ENCODE measurements at places on chromosomes 13 and 19.

GRCh38 chr13:48144413-48145035 lies 49.6 kb upstream of the MED4 start:
- no peak for DNase-seq

- no peak for DNase-seq
Measured at GRCh38 chr13:111365149-111366005, 44.9 kb downstream of the TEX29 start.

DNA sequence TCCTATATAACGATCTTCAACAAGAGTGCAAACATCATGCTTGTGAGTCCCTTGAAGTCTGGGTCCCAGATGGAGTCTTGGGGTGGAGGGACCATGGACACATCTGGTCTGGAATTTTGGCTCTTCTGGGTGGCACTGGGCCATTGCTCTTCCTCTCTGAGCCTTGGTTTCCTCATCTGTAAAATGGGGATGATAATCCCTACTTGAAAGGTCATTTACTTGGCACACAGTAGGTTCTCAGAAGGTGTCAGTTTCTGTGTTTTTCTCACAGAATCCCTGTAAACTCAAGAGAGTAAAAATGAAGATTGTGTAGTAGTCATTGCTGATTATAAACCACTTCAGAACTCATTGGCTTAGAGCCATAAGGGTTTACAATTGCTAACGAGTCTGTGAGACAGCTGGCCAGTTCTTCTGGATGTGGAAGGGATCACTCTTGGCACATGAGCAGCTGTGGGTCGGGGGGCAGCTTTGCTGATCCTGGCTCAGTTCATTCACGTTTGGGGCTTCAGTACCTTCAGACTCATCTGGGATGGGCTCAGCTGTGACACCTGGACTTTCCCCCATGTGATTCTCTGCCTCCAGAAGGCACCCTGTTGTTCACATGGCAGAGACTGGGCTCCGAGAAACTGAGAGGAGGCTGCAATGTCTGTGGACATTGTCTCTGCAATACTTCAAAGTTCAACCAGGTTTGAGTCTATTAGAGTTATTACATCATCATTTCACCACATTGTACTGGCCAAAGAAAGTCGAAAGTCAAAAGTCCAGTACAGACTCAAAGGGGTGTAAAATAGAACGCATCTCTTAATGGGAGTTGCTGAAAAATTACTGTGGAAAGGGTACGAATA lies 7.8 kb downstream of the CYP4F12 start:
- no peak for DNase-seq

- DNase-seq = peak; percentile 91
Measured at GRCh38 chr13:112968380-112968909, 569 bp upstream of the MCF2L start.

GRCh38 chr13:106619688-106620555 lies 52.0 kb upstream of the ARGLU1 start:
- DNase-seq = peak; percentile 75

DNA sequence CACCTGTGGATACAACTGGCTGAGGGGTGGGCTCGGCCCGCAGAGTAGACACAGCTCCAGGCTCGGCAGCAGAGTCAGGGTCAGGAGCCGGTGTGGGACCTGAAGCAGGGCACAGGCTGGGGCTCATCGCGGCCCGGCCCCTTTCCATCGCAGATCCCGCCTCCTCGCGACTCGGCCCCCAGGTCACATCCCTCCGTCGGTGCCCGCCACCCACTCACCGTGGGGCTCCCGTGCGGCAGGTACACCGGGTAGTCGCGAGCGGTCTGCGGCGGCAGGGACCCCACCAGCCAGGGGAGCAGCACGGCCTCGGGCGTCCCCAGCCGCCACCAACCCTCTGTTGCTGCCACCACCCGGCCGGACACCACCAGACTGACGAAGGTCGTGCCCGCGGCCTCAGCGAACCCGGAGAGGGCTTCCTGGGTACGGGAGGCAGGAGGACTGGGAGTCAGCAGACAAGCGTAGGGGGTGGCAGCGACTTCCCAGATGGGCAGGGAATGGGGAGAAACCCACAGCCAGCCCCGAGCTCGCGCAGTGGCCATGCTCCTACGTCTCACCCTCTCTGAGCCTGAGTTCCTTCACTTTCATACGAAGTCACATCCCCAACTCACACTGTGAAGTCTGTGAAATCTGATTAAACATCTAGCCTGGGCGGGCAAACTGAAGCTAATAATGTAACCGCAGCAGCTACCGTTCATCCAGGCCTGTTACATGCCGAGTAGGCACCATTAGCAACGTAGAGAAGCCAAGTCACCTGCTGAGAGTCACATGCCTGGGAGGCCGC lies 3.7 kb downstream of the FUZ start:
- DNase-seq = no peak

- no peak for DNase-seq
Measured at GRCh38 chr19:7013678-7014077, 7.6 kb downstream of the MBD3L2B start.

GRCh38 chr19:13115936-13116281 lies 631 bp downstream of the TRMT1 start:
- DNase-seq = no peak

DNA sequence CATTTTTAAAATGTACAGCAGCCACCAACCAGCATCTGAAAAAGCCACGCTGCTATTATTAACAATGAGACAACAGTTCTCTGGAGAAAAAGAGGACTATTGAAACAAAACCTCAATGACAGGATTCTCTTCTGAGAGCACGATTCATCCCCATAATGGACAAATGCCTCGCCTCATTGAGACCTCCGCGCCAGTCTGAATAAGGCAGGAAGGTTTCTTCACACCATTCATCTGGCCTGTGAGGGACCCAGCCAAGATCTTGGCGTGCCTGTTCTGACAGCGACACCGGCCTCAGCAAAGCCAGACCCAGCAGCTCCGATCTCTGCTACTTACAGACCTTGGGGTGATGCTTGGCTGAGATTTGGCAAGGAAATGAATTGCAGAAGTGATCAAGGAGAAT lies 14.8 kb downstream of the SMIM7 start:
- DNase-seq = no peak

DNA sequence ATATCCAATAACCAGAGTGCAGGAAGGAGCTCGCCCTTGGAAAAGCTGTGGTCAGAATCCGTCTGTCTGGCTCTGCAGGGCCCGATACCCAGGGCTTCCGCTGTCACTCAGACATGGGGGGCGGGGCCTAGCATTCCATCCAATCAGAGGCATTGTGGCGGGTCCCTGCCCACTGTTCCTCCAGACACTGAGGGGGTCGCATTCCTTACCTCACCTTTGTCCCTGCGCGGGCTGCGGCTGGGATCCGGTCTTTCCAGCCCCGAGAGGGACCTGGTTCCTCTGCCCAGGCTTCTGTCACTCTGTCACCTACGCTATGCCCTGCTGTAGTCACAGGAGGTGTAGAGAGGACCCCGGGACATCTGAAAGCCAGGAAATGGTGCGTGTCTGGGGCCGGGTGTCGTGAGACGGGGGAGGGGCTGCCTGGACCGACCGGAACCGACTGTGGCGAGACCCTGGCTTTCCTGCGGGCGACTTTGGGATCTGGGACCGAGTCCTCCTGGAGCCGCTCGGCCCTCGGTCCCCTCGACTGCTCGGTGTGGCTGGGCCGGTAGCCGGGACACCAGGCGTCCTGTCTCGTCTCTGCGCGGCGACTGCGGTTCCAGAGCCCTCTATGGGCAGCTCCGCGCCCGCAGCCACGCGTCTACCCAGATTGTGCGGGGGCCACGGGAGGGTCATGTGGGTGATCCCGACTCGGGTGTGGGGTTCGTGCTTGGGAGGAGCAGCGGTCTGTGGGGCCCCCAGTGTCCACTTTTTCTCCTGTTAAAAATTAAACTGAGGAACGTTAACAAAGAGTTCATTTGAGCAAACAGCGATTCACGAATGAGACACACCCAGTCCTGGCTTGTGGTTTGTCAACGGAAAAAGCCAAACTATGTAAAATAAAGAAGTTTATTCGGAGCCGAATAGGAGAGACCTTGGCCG lies at the start of gene ZNF69:
Gene ZNF69 (plus strand): TSS at position 172 of the 921 bp plus-strand sequence. CDS start 142 bp downstream, at position 314.
- peak; percentile 4 for DNase-seq

DNA sequence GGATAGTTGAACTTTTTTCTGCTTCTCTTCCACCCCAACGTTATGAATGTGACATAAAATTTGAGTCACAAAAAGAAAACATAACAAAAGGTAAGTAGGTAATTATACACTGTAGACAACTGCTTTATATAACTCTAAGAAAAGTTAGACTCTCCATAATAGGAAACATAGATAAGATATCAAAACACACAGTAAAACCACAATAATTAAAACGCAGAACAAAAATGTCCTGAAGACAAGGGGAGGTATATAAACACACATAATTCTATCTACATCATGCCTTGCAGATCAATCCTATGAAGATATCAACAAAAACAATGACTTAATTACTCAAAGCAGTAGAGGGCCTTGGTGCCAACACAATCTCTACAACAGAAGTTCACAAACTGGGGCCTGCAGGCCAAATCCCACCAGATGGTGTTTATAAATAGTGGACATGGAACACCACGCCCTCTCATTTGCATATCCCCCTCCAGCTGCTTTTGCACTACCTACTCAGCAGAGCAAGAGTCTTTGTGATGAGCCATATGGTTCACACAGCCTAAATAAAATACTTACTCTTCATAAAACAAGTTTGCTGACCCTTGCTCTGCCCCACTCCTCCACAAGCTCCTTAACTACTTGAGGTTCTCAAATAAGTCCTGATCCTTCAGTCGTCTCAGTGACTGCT lies 254.7 kb downstream of the KLF12 start:
- DNase-seq = no peak

- no peak for DNase-seq
Measured at GRCh38 chr19:34373601-34374288, 8.7 kb downstream of the GPI start.

- no peak for DNase-seq
Measured at GRCh38 chr13:98900442-98900841, 77.4 kb downstream of the DOCK9 start.

DNA sequence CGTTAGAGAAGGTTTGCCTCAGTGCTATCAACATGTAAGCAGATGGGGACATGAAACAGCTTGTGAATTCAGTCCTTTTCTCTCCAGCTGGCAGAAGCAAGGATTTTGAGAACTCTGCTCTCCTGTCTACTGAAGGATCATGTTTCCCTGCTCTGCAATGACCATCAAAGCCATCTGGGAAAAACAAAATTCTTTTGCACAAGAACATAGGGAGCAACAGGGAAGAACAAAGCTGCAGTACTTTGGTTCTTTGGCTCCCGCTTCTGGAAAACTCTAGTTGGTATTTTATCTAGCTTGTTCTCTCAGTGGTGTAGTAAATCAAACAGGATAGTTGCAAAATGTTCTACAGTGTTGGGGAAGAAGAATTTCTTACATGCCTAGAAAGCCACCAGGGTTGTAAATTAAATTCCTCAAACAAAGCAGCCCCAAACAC lies 270.4 kb downstream of the ENOX1 start:
- no peak for DNase-seq

GRCh38 chr13:88459331-88459730 lies 788.2 kb downstream of the SLITRK5 start:
- no peak for DNase-seq

DNA sequence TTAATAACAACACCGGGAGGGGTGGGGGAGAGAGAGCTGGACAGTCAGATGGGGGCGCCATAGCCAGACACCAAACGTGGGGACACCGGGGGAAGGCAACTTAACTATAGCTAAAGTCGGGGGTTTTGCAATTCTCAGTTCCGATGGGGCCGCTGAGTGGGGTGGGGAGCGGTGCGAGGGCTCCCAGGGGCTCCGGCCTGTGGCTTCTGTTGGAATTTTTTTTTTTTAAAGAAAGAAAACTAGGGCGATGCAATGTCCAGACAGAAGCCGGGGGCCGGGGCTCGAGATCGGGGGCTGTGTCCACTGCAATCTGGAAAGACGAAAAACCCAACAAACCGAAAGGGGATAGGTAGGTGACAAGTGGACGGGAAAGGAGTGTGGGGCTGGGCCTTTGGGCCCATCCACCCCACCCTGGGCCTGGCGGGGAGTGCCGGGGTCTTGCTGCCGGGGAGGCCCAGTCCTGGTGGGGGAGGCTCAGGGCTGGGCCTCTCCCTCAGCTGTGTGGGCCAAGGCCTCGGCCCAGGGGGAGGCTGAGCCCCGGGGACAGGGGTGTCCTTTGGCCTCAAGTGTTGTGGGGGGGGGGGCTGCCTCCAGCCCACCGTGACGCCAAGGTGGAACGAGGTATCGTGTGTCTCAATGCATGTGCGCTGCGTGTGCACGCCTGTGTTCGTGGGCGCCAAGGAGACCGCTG lies 17.3 kb downstream of the PRKCSH start:
- no peak for DNase-seq

- DNase-seq = no peak
Measured at GRCh38 chr13:23159205-23159759, 21.5 kb upstream of the SGCG start.

GRCh38 chr13:110317496-110318195 lies 10.6 kb downstream of the COL4A2 start:
- no peak for DNase-seq

GRCh38 chr13:32136061-32136460 lies 104.5 kb downstream of the FRY start:
- no peak for DNase-seq

DNA sequence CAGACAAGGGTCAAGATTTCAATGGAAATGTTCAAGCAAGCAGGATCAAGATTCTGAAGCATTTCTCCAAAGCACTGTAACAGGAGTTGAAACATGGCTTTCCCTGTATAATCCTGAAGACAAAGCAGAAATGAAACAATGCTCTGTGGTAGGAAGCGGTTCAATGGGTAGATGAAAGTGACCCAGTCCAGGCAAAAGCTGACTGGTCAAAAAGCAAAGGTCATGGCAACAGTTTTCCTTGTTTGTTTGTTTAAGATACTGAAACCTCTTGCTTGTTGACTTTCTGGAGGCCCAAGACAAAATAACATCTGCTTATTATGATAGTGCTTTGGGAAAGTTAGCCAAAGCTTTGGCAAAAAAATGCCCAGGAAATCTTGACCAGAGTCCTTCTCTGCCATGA lies 1343.9 kb upstream of the PCDH9 start:
- DNase-seq = no peak

- no peak for DNase-seq
Measured at GRCh38 chr13:28161370-28161769, 23.0 kb downstream of the PAN3 start.

DNA sequence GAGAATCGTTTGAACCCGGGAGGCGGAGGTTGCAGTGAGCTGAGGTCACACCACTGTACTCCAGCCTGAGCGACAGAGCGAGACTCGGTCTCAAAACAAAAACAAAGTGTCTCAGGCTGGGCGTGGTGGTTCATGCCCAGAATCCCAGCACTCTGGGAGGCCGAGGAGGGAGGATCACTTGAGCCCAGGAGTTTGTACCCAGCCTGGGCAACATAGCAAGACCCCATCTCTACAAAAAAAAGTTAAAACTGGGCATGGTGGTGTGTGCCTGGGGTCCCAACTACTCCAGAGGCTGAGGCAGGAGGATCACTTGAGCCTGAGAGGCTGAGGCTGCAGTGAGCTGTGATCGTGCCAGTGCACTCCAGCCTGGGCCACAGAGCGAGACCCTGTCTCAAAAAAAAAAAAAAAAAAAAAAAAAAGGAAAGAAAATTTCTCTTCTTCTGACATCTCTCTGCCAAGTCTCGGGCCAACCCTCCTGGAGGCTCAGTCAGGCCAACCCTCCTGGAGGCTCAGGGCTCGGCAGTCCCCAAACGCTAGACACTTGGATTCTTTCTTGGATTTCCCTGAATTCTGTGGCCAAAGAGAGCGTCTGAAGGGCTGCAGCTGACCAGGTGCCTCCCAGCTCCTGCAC lies 26.3 kb downstream of the ARID3A start:
- DNase-seq = no peak

- DNase-seq = no peak
Measured at GRCh38 chr19:53552001-53552721, 14.2 kb downstream of the ZNF331 start.

Data from COR-L47 (cell line).